ENCODE measurements at places on chromosomes 12 and 14. TPM values are rescaled to one million over a fixed set of nuclear protein-coding genes. Genes with fewer than 3 reads are reported as not detected.

DNA sequence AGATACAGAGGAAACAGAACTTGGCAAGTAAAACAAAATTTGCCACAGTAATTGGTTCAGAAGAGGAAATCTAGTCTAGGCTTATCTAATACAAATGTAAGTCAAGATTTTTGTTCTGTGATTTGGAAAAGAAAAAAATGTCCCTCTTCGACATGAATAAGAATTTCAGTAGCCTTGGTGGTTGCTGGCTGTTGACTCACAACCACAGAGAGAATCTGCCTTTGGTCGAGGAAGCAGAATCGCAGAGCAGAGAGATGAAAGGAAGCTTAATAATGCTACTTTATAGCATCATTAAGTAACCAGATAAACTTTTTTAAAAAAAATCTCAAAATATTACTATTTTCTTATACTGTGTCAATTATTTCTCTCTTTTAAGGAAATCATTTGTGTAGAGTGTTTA, 1096.6 kb downstream of the FLRT2 start:
- DNase-seq = no peak

GRCh38 chr12:95358111-95359083, 115.6 kb upstream of the METAP2 start:
- no peak for DNase-seq

GRCh38 chr12:25692115-25693035, 139.3 kb upstream of the LMNTD1 start:
- no peak for DNase-seq

Gene C12orf75
- 32.7 TPM for total RNA-seq

DNA sequence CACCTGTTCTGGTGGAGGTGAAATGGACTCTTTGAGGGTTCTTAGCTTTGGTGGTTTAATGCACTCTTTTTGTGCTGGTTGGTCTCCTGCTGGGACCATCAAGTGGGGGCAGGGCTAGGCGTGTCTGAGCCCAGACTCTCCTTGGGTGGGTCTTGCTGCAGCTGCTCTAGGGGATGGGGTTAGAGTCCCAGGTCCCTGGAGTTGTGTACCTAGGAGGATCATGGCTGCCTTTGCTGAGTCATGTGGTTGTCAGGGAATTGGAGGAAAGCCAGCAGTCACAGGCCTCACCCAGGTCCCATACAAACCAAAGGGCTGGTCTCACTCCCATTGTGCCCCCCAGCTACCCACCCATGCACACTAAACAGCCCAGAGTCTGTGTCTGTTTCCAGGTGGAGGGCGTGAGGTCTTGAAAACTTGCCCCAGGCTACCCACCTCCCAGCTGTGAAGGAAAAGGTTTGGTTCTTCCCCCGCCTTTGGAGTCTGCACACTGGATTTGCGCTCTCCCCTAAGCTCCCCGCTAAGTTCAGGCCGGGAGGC, 387.7 kb downstream of the TMTC2 start:
- no peak for DNase-seq

DNA sequence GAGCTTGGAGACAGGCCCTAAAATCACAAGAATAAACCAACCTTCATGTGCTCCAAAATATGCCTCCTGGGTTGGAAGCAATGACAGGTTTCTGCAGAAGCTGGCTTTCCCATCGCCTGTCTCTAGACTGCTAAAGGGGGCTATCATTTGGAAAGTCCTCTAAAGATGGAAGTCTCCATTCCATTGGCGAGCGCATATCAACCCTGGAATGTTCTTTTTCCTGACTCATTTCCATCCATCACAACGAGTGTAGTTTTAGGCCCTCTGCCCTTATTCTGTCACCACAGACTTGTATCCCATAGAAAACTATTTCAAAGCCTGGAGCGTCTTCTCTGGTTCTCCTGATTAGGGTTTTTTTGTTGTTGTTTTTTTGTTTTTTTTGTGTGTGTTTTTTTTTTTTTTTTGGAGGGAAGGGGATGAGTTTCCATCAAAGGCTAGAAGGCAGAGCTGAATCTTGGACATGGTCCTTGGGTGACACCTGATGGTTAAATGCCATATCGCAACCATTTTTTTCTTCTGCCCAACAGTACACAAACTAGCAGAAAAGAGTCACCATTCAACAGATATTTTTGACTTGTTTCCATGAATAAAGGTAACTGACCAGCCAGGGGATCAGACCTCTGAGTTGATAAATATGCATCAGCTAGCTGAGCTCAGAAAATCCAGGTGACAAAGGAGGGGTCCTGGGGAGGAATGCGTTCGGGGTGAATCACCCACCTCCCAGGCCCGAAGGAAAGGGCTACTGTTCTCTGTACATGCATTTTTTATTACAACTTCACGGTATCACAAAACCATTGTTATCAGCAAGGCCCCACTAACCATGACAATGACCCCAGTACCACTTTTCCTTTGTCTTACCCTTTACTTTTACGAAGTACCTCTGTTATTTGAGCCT, 40.5 kb downstream of the KCNA5 start:
- DNase-seq = peak; percentile 62

Gene PMEL
- 301 TPM for total RNA-seq

DNA sequence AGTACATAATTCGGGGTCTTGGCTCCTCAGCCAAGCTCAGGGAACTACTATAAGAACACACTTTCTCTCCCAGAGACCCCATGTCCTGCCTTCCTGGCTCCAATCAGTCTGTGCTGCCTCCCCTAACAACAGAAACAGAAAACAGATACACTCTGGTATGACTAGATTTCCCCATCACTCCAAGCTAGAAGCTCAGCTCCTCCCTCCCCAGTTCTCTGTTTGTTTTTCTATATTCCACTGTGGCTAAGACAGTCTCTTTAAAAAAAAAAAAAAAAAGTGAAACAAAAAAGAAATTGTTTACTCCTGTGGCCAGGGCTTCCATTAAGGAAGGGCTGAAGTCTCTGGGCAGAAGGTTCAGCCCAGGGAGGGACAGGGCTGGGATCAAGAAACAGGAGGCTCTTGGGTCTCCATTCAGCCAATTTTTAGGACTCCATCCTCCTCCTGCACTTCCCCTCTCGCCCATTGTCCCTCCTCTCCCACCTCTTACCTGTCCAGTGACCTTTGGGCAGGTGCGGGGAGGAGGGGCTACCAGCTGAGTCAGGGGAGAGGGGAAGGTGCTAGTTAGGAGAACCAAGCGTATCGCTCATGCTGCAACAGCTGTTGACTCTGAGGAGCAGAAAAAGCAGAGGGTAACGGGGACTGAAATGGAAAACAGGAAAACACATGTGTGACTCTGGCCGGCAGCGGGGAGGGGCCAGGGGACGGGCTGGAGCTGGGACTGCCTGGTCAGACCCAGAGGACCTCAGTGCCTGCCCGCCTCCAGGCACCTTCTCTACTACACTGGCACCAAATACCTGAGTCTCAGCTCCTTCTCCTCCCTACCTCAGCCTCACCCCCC, 4.1 kb upstream of the SLC7A7 start:
- DNase-seq = no peak

DNA sequence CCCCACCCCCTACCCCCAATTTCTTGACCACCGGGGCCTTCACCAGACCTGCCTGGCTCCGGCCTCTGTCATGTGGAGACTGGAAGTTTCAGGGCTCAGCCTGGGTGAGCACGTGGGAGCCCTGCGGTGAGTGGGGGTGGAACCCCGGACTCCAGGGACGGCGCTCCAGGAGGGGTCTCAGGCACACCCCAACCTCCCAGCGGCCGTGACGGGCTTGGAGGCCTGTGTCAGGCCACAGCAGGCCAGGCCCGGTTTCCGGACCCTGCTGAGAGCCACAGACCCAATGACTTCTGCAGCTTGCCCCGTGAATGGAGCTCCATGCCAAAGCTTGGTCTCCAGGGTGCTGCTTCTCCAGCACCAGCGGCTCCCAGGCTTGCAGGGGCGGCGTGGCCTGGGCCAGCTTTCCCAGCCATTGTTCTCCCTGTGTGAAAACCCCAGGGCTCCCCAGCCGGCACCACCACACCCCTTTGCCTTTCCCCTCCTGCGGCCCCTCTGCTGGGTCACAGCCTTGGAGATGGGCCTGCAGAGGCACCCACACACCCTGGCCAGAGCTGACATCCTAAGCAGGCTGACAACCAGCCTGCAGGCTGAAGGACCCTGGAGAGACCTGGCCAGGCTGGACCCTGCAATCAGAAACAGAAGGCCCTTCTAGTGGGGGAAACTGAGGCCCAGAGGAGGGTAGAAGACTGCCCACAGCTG, 186.2 kb upstream of the C14orf180 start:
- DNase-seq = no peak

Gene KRT71
- not detected for total RNA-seq

Gene BTBD7
- total RNA-seq = 30.1 TPM

GRCh38 chr12:74339211-74339610, 198.4 kb upstream of the ATXN7L3B start:
- DNase-seq = no peak

DNA sequence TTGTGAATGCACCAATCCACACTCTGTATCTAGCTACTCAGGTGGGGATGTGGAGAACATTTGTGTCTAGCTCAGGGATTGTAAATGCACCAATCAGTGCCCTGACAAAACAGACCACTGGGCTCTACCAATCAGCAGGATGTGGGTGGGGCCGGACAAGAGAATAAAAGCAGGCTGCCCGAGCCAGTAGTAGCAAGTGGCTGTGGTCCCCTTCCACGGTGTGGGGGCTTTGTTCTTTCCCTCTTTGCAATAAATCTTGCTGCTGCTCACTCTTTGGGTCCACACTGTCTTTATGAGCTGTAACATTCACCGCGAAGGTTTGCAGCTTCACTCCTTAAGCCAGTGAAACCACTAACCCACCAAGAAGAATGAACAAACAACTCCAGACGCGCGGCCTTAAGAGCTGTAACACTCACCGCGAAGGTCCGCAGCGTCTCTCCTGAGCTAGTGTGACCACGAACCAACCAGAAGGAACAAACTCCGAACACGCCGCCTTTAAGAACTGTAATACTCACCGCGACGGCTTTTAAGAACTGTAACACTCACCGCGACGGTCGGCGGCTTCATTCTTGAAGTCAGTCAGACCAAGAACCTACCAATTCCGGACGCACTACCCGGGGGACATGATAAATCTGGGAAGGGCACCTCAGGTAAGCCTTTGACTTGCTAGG, 4.6 kb upstream of the LDHB start:
- DNase-seq = no peak

Gene JAG2
- 2.1 TPM for total RNA-seq

Gene SPTLC2
- 12.3 TPM for total RNA-seq

Gene LBHD2
- total RNA-seq = not detected

Gene KRT78
- total RNA-seq = not detected

DNA sequence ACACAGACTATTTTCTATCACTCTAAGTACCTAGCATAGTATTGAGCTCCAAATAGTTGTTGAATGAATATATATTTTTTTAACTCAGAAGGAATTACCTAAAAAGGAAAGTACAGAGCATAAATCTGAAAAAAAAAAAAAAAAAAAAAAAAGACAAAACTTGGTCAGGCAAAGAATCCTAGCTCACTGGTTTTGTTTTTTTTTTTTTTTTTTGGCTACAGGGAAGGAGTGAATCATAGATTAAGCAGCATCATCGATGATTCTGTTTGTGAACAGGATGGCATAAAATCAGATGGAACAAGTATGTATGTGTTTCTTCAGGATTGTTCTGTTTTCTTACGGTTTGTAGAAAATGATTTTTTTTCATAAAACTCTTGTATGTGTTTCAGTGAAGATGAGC, 66.1 kb upstream of the BCAT1 start:
- DNase-seq = no peak

Gene EXOC3L4
- not detected for total RNA-seq

Gene TMCC3
- total RNA-seq = 7.2 TPM

DNA sequence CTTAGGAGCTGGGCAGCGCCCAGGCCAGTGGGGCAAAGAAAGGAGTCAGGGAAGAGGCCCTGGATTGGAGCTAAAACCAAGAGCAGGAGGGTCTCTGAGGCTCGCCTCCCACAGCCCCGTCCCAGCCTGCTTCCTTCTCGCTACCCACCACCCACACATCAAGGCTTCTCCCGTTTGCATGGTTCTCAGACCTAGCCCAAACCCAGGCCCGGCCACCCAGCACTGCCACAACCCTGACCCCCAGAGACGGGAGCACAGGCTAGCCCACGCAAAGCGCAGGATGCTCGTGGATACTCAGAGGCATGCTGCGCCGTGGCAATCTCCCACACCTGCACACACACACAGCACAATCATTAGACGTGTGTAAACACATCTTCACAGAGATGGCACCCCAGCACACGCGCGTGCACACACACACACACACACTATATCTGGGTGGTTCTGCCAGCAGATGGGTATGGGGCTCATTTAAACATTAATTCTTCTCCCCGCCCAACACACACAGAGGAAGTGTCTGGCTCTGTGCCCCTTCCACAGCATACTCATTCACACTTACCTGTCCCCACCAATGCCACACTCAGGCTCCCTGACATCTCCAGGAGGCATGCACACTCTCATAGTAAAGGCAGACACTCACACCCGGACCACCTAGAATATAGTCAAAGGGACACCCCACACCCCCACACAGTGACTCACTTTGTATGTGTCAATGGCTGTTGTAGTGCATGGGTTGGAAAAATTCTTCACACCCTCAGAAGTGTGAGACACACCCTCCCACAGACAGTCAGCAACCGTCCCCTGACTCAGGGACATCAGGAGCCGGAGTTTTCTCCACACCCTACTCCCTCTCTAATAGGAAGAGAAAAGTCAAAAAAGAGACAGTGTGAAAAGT, 1.1 kb downstream of the CARMIL3 start:
- no peak for DNase-seq

Gene SLC5A8
- total RNA-seq = not detected

GRCh38 chr14:66900719-66901118, 288.5 kb upstream of the GARIN2 start:
- no peak for DNase-seq

Gene AMDHD1
- total RNA-seq = 1.1 TPM

Gene GPR137C
- 9.3 TPM for total RNA-seq

Data from neural progenitor cell (in vitro differentiated cells).